Panc1 (cell line): ENCODE measurements at places on chromosomes 3 and 15.

DNA sequence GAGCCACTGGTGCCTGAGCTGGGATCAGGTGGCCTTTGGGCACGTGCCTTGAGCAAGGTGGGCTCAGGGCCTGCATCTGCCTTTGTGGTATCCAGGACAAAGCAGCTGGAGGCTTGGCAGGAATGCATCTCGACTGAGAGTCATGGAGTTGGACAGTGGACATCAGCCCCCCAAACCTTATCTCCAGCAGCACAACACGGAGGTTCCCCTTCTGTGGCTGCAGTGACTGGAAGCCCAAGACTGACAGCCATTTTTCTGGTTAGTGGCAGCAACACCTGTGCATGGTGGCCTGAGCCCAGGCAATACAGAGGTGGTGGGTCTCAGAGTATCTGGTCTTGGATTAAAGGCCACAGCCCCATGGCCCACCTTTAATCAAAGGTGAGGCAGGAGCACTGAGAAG is 27.8 kb upstream of the TSEN2 start:
- no peak for DNase-seq

DNA sequence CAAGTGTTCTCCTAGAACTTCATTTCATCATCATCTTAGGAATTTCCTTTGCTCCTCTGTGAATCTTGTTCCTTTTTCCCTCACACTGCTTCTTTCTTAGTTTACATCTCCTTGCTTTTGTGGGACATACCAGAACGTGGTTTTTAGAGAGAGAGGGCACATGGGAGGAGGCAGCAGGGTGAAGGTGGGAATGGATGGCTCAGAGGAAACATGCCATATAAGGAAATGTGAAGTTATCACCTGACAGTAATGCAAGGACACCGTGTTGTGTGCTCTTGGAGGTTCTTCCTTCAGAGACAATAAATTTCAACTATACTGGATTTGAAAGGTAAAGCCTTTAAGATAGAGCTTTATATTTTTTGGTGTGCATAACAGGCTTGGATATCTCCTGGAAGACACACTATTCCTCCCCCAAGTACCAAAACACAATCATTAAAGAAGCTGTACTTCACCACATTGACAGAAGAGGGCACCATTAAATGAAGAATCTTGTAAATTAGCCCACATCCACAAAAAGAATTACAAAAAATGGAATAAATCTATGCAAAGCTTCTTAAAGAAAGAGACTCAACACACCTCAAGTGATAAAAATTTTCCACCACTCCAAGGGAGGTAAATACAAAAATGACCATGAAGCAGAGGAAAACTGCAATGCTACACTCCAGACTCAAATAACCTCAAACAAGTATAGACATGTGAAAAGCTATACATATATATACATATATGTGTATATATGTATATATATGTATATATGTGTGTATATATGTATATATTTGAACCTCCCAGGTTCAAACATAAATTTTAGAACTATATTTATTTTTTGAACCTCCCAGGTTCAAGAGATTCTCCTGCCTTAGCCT is 26.1 kb downstream of the RPL39L start:
- peak; percentile 32 for DNase-seq

DNA sequence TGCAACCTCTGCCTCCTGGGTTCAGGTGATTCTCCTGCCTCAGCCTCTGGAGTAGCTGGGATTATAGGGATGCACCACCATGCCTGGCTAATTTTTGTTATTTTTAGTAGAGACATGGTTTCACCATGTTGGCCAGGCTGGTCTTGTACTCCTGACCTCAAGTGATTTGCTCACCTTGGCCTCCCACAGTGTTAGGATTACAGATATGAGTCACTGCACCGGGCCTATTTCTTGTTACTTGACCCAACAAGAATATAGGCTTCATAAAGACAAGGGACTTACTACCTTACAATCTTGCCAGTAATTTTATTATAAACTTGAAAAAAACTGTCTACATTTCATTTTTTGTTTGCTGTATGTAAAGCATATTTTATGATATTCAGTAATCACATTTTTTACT is 21.4 kb upstream of the ZBTB47 start:
- no peak for DNase-seq

GRCh38 chr15:77069521-77070121 is 1.3 kb downstream of the TSPAN3 start:
- no peak for DNase-seq

DNA sequence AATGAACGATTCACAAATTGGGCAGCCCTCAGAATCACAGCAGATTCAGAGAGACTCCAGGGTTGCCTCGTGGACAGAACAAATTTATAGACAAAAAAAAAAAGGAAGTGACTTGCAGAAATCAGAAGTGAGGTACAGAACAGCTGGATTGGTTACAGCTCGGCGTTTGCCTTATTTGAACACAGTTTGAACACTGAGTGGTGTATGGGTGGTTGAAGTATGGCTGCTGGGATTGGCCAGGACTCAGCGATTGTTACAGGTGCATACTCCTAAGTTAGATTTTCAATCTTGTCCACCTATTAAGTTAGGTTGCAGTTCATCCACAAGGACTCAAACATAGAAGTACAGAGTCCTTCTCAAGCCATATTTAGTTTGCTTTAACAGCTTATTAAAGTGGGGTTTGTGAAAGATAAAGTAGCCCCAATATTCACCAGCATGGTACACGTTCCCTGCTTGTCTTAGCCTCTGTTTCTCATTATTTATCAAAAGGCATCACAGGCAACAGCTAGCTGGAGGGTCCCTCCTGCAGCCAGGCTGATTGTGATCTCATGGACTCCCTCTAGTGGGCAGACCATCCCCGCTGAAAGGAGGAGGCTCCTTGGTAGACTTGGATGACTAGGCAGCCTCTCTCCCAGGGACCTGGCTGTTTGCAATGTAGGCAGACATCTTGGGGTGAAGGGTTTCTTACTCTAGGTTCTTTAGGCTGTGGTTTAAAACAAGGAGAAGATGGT is 17.6 kb upstream of the ALDH1L1 start:
- peak; percentile 46 for DNase-seq

DNA sequence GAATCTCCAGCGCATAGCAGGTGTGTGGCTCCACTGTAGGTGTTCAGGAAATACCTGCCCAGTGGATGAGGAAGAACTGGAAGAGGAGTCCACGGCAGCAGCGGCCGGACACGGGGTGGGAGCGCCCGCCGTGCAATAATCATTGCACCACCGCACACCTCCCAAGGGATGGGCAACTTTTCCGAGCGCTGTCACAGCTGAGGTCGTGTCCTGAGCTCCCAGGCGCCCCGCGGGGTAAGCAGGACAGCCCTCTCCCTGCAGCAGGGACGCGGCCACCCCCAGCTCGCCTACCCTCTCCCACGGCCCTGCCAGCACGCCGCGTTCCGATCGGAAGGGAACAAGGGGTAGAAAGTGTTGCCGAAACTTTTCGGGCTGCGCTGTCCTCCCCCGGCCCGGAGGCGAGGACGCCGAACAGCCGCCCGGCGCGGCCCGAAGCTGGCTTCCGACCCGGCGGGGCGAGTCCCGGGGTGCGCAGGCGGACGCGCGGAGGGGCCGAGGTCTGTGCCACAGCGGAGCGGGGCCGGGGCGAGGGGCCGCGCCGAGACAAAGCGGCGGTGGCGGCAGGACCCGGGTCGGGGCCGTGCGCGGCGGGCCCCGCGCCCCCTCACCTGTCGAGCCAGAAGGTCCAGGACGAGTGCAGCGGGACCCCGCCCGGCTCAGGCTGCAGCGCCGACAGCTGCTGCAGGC is 475 bp downstream of the EIF4E3 start:
- DNase-seq, result no peak

- DNase-seq, result no peak
Measured at GRCh38 chr3:79467721-79468120, 300.1 kb downstream of the ROBO1 start.

GRCh38 chr3:115862849-115863248 is 239.5 kb downstream of the GAP43 start:
- no peak for DNase-seq

DNA sequence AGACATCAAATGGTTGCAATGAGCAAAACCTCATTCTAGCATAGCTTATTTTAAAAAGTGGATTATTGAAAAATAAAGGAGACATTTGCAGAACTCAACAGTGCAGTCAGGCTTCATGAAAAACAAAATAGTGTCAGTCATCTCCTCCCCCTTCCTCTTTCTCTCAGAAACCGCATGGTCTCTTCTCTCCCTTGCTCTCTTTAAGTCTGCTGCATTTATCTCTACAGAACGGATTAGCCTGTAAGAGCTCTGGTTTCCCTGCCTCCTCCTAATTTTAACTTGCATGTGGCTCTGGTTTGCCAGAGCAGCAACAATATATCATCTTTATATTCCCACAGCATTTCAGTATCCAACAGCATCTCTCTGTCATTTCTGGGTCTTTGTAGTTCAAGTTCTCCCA is 609.0 kb downstream of the MECOM start:
- DNase-seq, result no peak

DNA sequence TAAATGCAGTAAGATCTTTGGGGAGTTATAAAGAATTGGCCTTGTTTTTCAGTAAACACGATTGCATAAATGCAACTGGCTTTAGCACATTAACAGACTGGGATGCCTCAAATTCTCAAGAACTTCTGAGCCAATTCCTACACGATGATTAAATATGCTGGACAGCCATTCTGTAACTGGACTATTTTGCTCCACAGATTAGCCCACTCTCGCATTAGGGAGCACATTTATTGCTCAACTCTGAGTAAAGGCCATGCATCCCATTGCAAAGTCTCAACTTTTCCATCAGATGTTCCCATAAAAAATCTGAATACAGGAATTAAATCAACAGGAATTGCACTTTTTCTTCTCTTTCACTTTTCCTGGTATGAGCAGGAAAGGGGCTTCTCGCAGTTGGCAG is 66.7 kb upstream of the PRICKLE2 start:
- no peak for DNase-seq

DNA sequence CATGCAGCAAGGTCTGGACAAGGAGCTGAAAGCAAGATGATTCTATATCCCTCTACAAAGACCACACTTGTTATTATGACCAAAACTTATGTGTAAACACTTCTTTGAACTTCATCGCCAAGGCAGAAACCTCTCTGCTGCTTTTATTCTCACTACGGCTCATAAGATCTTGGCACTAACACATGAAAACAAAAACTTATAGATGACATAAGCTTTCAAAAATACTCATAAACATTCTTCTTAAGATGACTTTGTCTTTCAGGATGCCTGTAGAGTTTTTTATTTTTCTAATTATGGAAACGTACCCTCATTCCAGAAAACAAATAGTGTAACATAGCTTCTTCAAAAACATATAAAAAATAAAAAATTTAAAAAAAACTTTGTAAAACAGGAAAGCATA is 12.5 kb upstream of the C15orf61 start:
- no peak for DNase-seq

DNA sequence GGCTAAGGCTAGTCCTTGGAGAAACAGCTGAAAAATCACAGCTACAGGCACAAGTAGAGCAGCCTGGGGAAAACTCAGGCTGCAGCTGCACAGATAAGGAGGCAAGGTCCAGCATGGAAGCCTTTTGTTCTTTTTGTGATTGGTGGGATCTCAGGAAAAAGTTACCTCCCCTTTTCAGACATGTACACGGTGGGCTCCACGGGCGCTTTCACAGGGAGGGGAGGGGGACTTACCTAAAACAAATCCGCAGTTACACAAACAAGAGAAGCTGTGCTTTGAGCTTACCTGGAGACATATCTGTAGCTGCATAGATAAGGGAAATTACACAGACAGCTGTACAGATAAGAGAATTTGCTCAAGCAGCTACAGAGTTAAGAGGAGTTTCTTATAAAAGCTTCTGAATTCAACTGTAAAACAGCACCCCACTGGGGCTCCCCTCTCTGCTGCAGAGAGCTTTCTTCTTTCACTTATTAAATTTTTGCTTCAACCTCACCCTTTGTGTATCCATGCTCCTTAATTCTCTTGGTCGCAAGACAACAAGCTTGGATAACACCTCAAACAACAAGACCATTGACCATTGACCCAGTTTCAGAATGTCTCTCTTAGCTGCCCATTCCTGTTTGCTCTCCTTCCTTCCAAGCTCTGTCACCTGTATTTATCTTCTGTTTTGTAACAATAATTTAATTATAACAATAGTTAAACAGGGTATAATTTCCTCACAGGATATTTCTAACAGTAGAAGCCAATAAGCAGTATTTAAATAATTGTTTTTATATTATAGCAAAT is 10.9 kb upstream of the CD200 start:
- no peak for DNase-seq

GRCh38 chr15:39429898-39430357 is 151.0 kb upstream of the THBS1 start:
- no peak for DNase-seq

DNA sequence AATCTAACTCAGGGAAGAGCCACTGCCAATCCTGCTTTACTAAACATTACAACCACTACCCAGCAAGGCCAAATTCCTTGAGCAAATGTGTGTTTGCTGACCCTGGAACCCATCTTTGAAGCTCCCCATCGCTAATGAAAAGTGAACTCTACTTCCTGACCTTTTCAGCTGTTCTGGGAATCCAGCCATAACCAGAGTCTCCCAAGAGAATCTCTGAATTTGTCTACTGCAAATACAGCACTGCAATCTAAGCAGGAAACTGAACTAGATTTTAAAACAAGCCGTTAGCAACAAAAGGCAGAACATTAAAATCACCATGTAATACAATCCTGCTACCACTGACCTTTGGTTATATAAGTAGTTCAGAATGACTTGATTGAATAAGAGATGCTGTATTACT is 309.2 kb downstream of the MAGI1 start:
- no peak for DNase-seq

- DNase-seq, result no peak
Measured at GRCh38 chr3:10353661-10354360, 32.9 kb upstream of the SEC13 start.

- no peak for DNase-seq
Measured at GRCh38 chr15:100722551-100723314, 120.3 kb downstream of the ASB7 start.
